ENCODE measurements at places on chromosomes 5 and 9. TPM values are rescaled to one million over a fixed set of nuclear protein-coding genes. Genes with fewer than 3 reads are reported as not detected.

The MEGF10 gene
- total RNA-seq, result 39.8 TPM

The DPYSL3 gene
- 84.1 TPM for total RNA-seq

The PCDHGB6 gene
- 71.5 TPM for total RNA-seq

The TRIM7 gene
- 4.0 TPM for total RNA-seq

The PCDHA13 gene
- 1.5 TPM for total RNA-seq

The PCDHGA8 gene
- total RNA-seq, result 0.51 TPM

GRCh38 chr9:128408963-128409431, 11.7 kb upstream of the CERCAM start:
- DNase-seq, result no peak

GRCh38 chr9:94287877-94288513, 28.9 kb downstream of the ZNF169 start:
- no peak for DNase-seq

- no peak for DNase-seq
Measured at GRCh38 chr9:70814597-70814996, 306.8 kb downstream of the TRPM3 start.

- no peak for DNase-seq
Measured at GRCh38 chr5:167147879-167148278, 1143.6 kb upstream of the WWC1 start.

- DNase-seq, result no peak
Measured at GRCh38 chr9:25571491-25571890, 106.8 kb downstream of the TUSC1 start.

DNA sequence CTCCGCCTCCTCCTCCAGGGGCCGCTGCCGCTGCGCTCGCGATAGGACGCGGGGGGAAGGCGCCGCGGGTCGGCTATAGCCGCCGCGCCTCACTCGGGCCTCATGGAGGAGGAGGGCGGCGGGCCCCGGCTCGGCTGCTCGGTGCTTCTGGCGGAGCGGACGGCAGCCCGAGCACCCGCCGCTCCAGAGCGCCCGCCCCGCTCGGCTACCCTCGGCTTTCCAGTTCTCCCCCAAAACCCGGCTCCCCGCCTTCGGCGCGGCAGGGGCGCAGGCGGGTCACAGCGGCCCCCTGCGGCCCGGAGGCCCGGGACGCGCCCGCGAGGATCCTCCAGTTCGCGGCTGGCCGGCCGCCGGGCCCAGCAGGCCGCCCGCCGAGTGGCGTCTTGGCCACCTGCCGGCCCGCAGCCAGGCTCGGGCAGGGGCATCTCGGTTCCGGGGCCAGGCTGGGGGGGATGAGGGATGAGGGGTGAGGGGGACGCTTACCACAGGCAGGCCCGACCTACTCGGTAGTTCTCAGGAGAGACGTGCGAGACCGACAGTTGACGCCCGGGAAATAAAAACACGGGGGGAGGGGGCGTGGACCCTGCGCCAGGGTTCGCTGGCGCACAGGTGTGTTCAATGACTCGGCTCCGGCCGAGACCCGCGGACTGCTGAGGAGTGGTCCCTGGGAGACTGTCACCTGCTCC, at the start of gene PAIP1:
PAIP1 (minus strand) TSS at position 221 of the 686 bp plus-strand sequence. CDS start 231 bp downstream, outside the sequence.
- peak; percentile 95 for DNase-seq

All from osteocyte (in vitro differentiated cells).